Stimulated activated CD8-positive, alpha-beta memory T cell treated with anti-CD3 and anti-CD28 coated beads, Interleukin-7, amount 100 ng/mL, for 48 hours (primary cell): ENCODE measurements at places on chromosomes 13 and 19.

GRCh38 chr19:28140201-28140600 is 1072.8 kb downstream of the UQCRFS1 start:
- DNase-seq = no peak

GRCh38 chr13:91308299-91308698 is 39.2 kb upstream of the MIR17HG start:
- DNase-seq = no peak

GRCh38 chr19:40304306-40304705 is 19.2 kb upstream of the AKT2 start:
- no peak for DNase-seq

- DNase-seq = no peak
These were observed 31.6 kb downstream of the CEBPA start for GRCh38 chr19:33270769-33271168.

- DNase-seq = no peak
These were observed 21.3 kb upstream of the SLC7A9 start for GRCh38 chr19:32890841-32891240.

GRCh38 chr19:55079400-55080038 is 3.9 kb downstream of the EPS8L1 start:
- no peak for DNase-seq

DNA sequence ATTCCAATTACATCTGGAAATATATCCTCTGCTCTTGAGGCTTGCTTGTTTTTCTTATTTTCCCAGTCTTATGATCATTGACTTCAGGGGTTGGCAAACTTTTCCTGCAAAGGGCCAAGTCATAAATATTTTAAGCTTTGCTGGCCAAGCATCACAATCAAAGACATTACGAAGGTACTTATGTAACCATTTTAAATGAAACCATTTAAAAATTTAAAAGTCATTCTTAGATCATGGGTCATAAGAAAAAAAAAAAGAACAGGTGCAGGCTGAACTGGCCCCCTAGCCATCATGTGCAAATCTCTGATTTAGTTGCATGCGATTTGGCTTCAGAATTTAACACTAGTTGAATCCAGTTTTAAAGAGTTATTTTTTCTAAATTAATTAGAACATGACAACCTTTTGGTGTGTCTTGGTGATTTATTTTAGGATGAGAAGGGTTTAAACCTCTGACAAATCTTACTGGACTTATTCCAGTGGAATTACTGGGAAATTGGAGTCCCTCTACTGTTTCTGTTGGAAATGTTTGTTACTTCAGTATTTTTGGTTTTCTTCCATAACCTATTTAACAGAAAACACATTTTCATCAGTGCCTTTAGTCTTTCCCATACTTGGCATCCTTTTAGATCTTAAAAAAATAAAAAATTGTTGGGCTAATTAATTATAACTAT is 148.1 kb downstream of the NHLRC3 start:
- DNase-seq = no peak

DNA sequence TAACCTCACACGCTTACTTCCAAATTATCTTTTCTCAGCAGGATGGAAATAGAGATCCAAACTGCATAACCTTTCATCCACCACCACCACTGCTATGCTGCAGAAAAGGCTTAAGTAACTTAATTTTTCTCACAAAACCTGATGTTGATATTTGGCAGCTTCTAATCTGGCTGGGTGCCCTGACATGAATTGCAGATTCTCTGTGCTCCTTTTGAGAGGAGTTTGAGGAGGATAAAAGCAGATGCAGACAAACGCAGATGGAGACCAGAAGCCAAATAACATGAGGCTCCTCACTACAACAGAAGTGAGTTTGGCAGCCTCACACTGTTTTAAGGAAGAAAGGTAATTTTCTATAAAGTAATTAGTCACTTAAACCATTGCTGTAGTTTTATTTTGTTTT is 646.2 kb upstream of the ATXN8OS start:
- no peak for DNase-seq

GRCh38 chr19:35755131-35755549 is 1.7 kb downstream of the HSPB6 start:
- no peak for DNase-seq

DNA sequence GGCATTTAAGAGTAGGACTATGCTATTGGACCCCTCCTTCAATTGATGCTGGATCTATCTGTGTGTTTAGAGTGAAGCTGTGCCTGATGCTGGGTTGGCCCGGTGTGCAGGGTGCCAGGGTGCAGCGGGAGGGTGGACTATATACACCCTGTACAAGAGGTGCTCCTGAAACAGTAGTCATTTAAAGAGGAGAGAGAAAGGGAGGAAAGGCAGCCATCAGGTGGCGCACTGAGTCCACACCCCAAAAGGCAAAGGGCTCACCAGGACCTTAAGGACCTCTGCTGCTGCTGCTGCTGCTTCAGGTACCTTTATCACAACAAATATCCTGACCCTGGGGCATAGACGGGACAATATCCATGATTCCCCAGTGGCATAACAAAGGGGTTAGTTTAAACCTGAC is 39.4 kb downstream of the ZNF136 start:
- peak; percentile 21 for DNase-seq

DNA sequence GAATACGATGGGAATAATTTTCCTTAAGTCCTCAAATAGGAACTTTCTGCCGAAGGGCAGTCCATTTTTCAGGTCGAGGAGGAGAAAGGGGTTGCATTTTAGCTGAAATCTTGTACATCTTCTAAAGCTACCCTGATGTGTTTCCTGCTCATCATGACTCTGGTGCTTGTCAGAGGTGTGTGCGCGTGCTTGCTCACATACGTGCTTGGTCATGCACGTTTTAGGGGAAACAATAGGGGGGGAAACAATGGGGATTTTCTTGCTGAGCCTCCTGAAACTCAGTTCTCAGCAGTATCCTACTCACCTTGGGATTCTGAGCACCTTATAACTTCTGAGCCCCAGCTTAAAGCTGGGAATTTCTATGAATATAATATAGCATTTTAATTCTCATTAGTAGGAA is 44.7 kb downstream of the TM9SF2 start:
- DNase-seq = no peak

DNA sequence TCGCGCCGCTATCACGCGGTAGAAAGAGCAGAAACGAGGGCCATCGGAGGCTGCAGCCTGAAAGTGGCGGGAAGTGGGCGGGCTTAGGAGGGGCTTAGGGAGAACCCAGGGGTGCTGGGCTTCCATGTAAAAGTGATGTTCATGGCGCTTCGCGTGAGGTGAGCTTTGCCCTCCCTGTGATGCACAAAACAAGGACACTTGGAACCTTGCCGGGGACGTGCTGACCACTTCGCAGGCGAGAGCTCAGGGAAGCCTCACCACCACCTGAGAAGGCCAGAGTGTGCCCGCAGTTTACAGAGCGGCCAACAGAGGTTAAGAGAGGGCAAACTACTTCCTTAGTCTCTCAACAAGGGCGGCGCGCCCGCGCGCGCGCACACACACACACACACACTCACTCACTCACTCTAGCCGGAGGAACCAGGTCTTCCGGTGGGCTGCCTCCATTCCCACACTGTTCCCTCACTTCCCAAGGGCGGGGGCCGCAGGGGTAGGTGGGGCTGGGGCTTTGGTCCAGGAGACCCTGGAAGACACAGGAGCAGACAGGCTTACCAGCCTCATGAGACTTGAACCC is 651 bp downstream of the GAPDHS start:
- DNase-seq = no peak

GRCh38 chr13:33730619-33731018 is 87.3 kb upstream of the RFC3 start:
- DNase-seq = no peak

- no peak for DNase-seq
These were observed 2.2 kb downstream of the ARHGAP45 start for GRCh38 chr19:1069009-1069779.

DNA sequence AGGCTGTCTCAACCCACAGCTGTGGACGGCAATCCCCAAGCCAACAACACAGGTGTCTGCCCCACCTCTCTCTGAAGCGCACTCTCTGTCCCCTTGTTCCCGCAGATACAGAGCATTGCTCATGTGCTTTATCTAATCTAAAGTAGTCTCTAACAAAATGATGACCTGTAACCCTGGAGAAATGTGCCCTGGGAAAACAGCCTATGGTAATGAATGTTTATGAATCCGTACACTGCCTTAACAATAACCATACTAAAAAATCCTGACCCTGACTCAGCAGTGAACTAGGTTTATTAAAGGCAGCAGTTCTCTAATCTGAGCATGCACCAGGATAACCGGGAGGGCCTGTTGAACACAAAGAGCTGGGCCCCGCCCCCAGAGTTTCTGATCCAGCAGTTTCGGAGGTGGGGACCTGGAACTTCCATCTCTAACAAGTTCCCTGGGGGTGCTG is 50.7 kb upstream of the SLC15A1 start:
- no peak for DNase-seq

DNA sequence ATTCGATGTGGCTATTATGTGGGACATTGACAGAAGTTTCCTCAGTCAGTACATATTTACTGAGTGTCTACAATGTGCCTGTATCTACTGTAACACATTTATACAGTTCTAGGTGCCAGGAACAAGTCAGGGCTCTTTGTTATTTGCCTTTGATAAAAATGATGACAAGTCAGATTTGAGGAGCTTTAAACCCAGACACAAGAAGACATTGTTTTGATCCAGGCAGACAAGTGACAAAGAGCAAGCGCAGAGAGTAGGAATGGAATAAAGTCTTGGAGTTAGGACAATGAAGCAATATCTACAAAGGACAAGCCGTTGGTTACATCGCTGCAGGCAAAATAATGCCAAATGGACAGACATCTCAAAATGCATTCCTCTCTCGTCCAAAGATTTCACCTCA is 70.1 kb downstream of the ITGBL1 start:
- no peak for DNase-seq

GRCh38 chr13:25192936-25193335 is 20.8 kb upstream of the AMER2 start:
- DNase-seq = no peak

DNA sequence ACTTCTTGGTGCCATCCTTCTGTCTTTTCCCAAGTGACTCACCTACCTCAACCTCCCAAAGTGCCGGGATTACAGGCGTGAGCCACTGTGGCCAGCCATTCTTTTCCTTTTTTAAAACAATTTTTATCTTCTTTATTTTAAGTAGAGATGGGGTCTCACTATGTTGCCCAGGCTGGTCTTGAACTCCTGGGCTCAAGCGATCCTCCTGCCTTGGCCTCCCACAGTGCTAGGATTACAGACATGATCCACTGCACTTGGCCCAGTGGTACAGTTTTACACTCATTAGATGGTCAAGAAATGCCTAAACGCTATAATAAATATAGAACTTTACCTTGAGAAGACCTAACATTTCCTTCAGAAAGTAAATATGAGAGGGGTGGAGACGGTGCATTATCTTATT is 24.5 kb downstream of the GP6 start:
- DNase-seq = no peak

- DNase-seq = no peak
These were observed 313.3 kb downstream of the HS6ST3 start for GRCh38 chr13:96403241-96403640.

DNA sequence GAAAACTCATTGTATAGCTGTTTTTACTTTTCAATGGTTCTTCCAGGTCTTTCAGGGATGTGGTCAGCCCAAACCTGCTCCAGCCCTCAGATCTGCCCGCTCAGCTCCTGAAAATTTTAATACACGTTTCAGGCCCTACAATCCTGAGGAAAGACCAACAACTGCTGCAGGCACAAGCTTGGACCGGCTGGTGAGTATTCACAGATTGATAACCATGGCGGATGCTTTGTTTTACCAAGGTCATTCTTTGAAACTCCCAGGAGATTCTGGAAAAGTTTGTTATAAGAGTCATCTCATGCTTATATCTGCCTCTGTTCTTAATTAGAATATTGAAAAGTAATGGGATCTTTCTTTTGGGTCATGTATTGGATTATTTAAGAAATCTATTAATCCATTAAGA is 173.5 kb downstream of the DCT start:
- no peak for DNase-seq

DNA sequence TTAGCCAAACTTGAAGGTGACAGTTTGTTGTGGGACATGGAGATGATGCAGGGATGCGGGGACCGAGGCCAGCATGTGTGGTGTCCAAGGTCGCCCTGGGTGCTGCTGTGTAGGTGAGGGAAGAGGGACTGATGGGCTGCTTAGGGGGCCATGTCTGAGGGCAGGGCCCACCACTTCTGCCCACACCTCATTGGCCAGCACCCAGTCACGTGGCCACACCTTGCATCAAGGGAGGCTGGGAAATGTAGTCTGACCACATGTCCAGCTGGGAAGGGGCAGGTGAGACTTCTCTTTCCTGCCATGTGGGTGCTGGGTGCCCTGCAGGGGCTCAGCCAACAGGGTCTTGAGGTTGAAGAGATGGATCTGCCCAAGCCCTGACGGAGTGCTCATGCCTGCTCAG is 88.9 kb downstream of the KDM4B start:
- no peak for DNase-seq

GRCh38 chr19:18978616-18979015 is 37.6 kb upstream of the HOMER3 start:
- DNase-seq = no peak

GRCh38 chr13:44218501-44219240 is 155.0 kb upstream of the SERP2 start:
- no peak for DNase-seq

- DNase-seq = no peak
These were observed 240.9 kb upstream of the SERP2 start for GRCh38 chr13:44132710-44133109.

DNA sequence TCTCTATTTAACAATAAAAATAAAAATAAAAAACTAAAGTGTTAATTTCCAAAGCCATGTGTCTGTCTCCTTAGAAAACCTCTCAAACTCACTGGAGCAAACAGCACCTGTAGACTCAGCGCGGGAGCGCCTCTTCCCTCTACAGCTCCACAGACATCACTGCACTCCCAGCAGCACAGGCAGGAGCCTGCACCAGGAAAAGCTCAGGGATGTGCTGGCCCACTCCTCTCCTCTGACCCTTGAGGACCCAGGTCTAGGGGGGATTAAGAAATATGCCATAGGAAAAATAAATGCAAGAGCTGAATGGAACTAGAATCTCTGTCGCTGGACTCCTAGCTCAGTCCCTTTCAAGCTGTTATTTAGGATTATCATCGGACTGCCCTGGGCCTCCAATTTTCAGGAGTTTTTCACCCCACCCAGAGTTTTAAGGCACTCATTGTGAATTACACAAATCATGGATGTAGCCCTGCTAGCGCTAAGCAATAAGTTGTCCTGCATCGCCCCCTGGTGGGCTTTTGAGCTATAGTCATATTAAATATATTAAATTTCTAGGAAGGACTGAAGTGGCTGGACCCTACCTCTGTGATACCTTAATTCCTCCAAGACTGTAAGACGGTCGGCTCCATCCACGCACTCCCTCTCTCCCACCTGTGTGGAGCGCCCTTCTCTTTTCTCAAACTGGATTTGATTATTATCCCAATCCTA is 333.9 kb downstream of the UQCRFS1 start:
- peak; percentile 9 for DNase-seq

GRCh38 chr13:60265566-60265965 is 101.8 kb upstream of the DIAPH3 start:
- DNase-seq = no peak

GRCh38 chr19:35577918-35578317 is 8.1 kb upstream of the PMIS2 start:
- DNase-seq = no peak
